ENCODE measurements at places on chromosomes 6 and 20.

DNA sequence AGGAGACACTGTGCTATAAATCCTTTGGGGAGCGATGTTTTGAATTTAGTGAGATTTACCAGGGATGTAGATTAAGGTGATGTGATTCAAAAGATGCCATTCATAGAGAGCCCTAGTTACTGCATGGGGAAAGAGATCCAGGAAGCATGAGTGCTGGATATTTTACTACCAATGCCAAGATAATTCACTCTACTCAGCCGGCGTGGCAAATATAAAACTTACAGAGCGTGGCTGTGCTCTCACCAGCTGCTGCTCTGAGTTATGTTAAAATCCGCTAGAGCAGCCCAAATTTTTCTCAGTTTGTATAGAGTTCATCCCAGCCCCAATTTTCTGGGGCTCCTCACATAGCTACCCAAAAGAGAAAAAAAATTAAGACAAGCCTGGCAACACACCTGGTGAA is 48.6 kb downstream of the BFSP1 start:
- no peak for DNase-seq

- DNase-seq, result no peak
Observed at GRCh38 chr6:127131275-127131674, 12.8 kb downstream of the RSPO3 start.

GRCh38 chr6:112176175-112176574 is 78.2 kb downstream of the LAMA4 start:
- no peak for DNase-seq

DNA sequence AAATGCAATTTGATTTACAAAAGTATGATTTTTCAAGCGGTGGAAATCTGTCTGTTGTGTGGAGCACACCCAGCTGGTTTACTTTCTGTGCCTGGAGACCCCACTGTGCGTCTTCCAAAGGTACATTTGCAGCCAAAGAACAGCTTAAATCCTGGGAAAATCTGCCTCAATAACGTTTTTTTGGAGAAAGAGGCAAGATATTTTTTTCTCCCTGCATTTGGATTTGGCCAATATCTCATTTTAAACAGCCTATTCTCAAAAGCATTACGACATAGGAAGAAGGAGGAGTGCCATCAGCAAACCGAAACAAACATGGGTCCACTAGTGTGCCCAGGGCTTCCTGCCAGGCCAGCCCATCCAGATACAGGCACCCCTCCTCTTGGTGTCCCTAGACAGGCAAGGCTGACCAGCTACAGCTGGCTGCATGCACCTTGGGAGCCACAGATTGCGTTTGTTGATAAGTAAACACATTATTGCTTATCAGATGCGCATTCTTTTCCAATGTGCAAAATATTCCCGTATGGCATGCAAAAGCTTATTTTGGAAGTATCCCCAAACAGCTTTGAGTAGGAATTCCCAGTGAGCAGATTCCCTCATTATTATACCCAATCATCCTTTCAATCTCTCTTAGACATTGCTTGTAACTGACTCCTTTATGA is 184.5 kb upstream of the MARCKS start:
- DNase-seq, result no peak

- no peak for DNase-seq
Observed at GRCh38 chr6:102623201-102623600, 1229.7 kb downstream of the GRIK2 start.

GRCh38 chr6:41836022-41836659 is 48.6 kb downstream of the TOMM6 start:
- DNase-seq, result no peak

GRCh38 chr20:53599378-53599777 is 5.7 kb upstream of the ZNF217 start:
- DNase-seq, result no peak

GRCh38 chr20:47985092-47985850 is 200.0 kb upstream of the SULF2 start:
- no peak for DNase-seq

GRCh38 chr6:28965706-28966105 is 39.4 kb downstream of the ZNF311 start:
- no peak for DNase-seq

- DNase-seq, result no peak
Observed at GRCh38 chr6:35681298-35681697, 7.4 kb downstream of the FKBP5 start.

DNA sequence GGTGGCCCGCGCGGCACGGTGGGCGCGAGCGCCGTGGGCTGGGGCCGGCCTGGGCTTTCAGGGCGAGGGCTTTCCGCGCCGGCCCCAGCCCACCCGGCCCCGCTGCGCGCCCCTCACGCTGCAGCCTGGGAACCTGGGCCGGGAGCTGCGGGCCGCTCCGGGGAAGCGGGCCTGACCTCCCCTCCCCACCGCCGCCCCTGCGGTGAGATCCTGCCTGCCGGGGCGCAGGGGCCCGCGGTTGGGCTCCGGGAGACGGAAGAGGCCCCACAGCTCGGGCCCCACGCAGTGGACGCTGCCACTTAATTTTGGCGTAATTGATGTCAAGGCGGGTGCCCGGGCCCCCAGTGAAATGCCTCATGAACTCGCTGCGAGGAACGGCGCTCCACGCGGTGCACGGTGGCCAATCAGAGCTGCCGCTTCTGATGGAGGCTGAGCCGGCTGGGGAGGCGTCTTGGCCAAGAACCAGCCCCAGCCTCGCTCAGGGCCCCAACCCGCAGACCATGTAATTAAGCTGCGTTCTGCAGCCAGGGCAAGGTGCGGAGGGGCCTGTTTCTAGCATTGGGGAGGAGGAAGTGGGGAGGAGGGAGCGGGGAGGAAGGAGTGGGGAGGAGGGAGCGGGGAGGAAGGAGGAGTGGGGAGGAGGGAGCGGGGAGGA is 96.1 kb upstream of the BHLHE23 start:
- no peak for DNase-seq
